ENCODE measurements at places on chromosomes 6 and 20. TPM values are rescaled to one million over a fixed set of nuclear protein-coding genes. Genes with fewer than 3 reads are reported as not detected.

- no peak overlapping the region for H3K4me3 ChIP-seq
- H3K27me3 ChIP-seq: no peaks in the 10 kb centered on the region
- peaks cover 36% of the 10 kb centered on the region for H3K36me3 ChIP-seq
- peaks cover 23% of the 10 kb centered on the region for H3K4me1 ChIP-seq
These were observed 23.0 kb downstream of the RNASET2 start for GRCh38 chr6:166933396-166933795.

DNA sequence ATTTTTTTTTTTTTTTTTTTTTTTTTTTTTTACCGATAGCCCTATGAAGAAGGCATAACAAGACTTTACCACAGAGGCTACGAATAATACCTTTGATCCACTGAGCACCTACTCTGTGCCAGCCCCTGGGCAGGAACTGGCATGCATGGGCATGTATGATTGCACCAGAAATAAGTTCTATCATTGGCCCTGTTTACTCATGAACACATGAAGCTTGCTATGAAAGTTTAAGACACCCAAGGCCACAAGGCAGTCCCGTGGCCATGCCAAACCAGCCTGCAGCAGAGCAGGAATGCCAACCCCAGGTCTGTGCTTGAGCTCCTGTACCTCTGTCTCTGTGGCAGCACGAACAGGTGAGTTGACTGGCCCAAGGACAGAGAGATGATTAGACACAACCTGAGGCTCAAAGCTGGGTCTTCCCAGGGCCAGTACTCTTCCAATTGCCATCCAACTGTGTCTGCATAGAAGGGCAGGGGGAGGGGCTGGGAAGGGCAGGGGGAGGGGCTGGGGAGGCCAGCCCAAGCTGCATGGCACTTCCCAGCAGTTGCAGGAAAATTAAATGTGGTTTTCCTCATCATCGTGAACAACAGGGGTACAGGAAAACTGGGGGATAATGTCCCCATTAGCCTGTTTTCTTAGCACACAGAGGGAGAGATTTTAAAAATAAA lies 63.5 kb downstream of the LRFN2 start:
- no peaks in the 10 kb centered on the region for H3K4me1 ChIP-seq
- no peak overlapping the region for H3K4me3 ChIP-seq
- peaks cover 4% of the 10 kb centered on the region for H3K27me3 ChIP-seq
- DNase-seq: no peak

DNA sequence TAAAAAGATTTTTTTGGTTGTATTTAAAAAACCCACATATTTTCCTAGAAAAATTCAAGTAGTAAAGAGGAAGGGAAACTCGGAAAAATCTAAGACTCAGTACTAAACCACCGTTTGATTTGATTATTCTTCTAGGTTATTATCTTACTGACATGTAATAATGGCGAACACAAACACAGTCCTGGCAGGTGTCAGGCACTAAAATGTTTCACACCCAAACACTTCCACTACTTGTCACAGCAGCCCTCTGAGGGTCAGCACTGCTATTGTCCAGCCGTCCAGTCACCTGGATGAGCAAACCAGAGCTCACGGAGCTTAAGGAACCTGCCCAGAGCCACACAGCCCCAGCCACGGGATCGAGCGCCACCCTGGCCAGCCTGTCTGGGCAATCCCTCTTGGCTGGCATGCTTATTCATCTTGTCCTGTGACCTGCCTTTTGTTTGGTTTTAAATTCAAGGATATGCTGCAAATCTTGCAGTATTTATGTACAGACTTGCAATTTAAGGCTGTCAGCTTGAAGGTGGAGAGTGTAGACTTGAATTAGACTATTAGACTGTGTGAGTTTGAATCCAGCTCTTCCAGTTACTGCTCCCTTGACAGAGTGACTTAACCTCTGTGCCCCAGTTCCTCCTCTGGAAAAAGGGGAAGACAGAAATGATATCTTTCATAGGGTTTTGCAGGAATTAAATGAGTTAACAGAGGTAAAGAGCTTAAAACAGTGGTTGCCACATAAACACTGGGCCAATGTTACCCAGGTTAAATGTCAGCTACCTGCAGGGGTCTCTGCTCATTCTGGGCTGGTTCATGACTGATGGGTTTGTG lies 82.2 kb downstream of the CDYL start:
- no peak for DNase-seq
- no peaks in the 10 kb centered on the region for H3K27me3 ChIP-seq
- H3K27ac ChIP-seq: no peak overlapping the region
- peaks cover 21% of the 10 kb centered on the region for H3K36me3 ChIP-seq
- no peak overlapping the region for H3K4me3 ChIP-seq

- no peak overlapping the region for H3K27ac ChIP-seq
These were observed 22.7 kb downstream of the MTCL3 start for GRCh38 chr6:127496471-127496870.

- H3K36me3 ChIP-seq: no peaks in the 10 kb centered on the region
- peaks cover 30% of the 10 kb centered on the region for H3K4me1 ChIP-seq
- DNase-seq: peak; percentile 28
- no peak overlapping the region for H3K4me3 ChIP-seq
- H3K27ac ChIP-seq: no peak overlapping the region
These were observed 69.4 kb upstream of the NAA20 start for GRCh38 chr20:19947611-19948264.

GRCh38 chr20:34215711-34216381 lies 25.4 kb upstream of the ASIP start:
- no peaks in the 10 kb centered on the region for H3K36me3 ChIP-seq
- peak; percentile 73 for DNase-seq

CDSN gene
- not detected for total RNA-seq

GRCh38 chr20:50478162-50478990 lies 31.8 kb upstream of the PTPN1 start:
- H3K36me3 ChIP-seq: no peaks in the 10 kb centered on the region
- H3K4me1 ChIP-seq: peaks cover 37% of the 10 kb centered on the region
- no peak overlapping the region for H3K4me3 ChIP-seq
- no peaks in the 10 kb centered on the region for H3K27me3 ChIP-seq
- peak; percentile 89 for DNase-seq

DNA sequence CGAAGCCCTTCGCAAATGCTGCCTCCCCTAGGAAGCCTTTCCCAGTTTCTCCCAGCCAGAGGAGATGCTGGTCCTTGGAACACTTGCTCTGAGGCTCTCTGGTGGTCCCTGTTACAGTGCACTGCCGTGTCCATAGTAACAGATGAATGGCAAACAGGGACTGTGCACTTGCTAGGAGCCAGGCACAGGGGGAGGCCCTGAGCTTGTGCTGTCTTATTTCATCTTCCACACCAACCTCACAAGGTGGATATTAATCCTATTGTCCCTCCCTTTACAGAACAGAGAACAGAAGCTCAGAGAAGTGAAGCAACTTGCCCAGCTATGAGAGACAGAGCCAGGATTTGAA lies 19.0 kb downstream of the SRC start:
- H3K4me1 ChIP-seq: peaks cover 3% of the 10 kb centered on the region
- DNase-seq: no peak
- no peak overlapping the region for H3K27ac ChIP-seq
- H3K4me3 ChIP-seq: no peak overlapping the region
- no peaks in the 10 kb centered on the region for H3K27me3 ChIP-seq
- peaks cover 5% of the 10 kb centered on the region for H3K36me3 ChIP-seq

HAO1 gene
- total RNA-seq: not detected

GRCh38 chr20:50363479-50363878 lies 146.7 kb upstream of the PTPN1 start:
- no peak overlapping the region for H3K27ac ChIP-seq
- peaks cover 4% of the 10 kb centered on the region for H3K27me3 ChIP-seq
- H3K4me3 ChIP-seq: no peak overlapping the region
- DNase-seq: no peak
- H3K36me3 ChIP-seq: no peaks in the 10 kb centered on the region
- H3K4me1 ChIP-seq: peaks cover 11% of the 10 kb centered on the region

GRCh38 chr6:40743690-40744446 lies 156.7 kb upstream of the LRFN2 start:
- no peak overlapping the region for H3K4me3 ChIP-seq
- H3K27ac ChIP-seq: no peak overlapping the region
- H3K4me1 ChIP-seq: no peaks in the 10 kb centered on the region
- no peaks in the 10 kb centered on the region for H3K36me3 ChIP-seq
- DNase-seq: no peak

HLA-A gene
- total RNA-seq: 1,413 TPM

OXT gene
- total RNA-seq: not detected

DNA sequence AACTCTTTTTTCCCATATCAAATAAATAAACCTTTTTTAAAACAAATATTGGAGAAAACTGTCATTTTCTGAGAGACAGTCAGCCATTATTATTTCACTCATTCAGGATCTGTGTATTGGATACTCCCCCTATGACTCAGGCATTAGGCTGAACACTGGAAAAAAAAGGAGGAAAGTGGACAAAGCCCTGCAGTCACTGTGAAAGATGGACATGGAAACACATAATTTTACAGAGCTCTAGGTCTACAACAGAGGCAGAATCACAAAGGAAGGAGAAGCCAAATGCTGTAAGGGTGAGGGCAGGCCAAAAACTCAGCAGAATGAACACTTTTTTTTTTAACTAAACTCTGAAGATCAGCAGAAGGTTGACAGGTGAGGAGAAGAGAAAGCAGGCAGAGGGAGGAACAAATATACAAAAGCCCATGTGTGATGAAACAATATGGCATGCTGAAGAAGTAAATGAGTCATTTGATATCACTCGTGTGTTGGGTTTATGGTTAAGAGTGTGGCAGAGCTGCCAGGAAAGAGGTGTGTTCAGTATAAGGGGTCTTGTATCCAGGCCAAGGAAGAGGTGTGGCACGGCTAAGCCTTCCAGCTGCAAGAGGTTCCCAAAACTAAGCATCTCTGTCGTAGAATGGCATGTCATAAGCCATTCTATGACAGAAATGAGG lies 39.1 kb downstream of the EPB41L2 start:
- H3K36me3 ChIP-seq: no peaks in the 10 kb centered on the region
- no peaks in the 10 kb centered on the region for H3K27me3 ChIP-seq
- no peak overlapping the region for H3K27ac ChIP-seq
- H3K4me1 ChIP-seq: no peaks in the 10 kb centered on the region
- DNase-seq: no peak

SGK2 gene
- total RNA-seq: 0.62 TPM

OR2H1 gene
- not detected for total RNA-seq

GRCh38 chr6:3162067-3162497 lies 4.7 kb upstream of the TUBB2A start:
- no peak overlapping the region for H3K27ac ChIP-seq
- no peak for DNase-seq
- peaks cover 30% of the 10 kb centered on the region for H3K4me1 ChIP-seq
- peak overlapping the region; percentile 2 for H3K4me3 ChIP-seq
- peaks cover 5% of the 10 kb centered on the region for H3K27me3 ChIP-seq

GRCh38 chr6:163748036-163748435 lies 333.5 kb downstream of the QKI start:
- H3K36me3 ChIP-seq: no peaks in the 10 kb centered on the region
- no peak overlapping the region for H3K4me3 ChIP-seq
- DNase-seq: no peak

LBP gene
- not detected for total RNA-seq

DNA sequence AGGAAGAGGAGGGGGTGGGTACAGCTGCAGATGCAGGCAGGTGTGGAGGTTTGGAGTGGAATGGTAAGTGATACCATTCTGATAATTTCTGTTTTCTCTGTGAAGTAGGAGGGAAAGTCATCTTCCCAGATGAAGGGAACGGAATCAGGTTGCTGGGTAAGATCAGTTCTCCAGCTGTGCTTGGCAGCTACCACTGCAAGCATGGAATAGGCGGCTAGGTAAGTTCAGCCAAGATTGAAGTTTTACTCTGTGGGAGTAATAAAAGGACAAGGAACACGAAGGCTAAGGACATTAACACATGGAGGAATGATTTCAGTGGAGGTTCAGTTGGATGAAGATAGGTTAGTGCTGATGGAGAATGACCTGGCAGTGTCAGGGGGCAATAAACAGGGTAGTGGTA lies 128.3 kb downstream of the CARMIL1 start:
- DNase-seq: no peak
- H3K27me3 ChIP-seq: no peaks in the 10 kb centered on the region
- peaks cover 15% of the 10 kb centered on the region for H3K4me1 ChIP-seq
- H3K4me3 ChIP-seq: no peak overlapping the region
- no peaks in the 10 kb centered on the region for H3K36me3 ChIP-seq
- H3K27ac ChIP-seq: no peak overlapping the region

GRCh38 chr20:36591854-36592641 lies 13.5 kb upstream of the RAB5IF start:
- H3K4me3 ChIP-seq: no peak overlapping the region
- H3K27ac ChIP-seq: peak overlapping the region; percentile 73
- H3K4me1 ChIP-seq: peaks cover 57% of the 10 kb centered on the region
- peak; percentile 75 for DNase-seq

DNA sequence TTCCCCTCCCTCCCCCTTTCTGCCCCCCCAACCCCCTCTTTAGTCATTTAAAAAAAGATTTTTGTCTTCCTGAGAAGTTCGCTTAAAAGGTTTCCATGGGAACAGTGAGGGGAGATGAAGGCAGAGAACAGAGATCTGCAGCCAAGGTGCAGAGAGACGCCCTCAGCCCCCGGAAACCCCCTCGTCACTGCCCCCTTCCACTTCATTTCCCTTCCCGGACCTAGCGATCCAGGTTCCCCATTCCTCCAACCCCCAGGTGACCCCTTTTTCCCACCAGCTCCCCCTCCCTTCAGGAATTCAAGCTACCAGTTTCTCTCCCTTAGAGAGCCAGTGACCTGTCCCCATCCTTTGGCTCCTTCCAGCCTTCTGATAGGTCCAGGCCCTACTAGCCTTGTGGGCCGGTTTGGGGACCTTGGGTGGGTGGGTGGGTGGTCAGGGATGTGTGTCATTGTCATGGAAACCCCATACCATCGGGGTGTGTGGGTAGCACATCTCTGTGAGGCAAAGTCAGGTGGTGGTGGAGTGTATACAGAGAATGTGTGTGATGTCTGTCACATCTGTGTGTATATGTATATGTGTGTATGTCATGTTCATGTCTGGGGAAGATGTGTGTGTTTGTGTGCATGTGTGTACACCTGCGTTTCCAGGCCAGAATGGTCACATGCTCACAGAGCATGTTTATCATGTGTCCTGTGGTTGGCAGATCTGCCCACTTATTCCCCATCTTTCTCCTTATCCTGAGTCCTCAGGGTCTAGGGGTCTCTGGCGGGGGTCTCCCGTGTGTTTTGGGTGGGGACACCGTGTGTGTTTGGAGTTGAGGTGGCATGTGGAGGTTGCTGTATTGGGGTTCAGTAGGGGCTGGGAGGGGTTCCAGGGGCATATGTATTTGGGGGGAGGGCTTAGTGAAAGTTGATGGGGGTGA lies 7.0 kb downstream of the SYNGAP1 start:
- H3K36me3 ChIP-seq: peaks cover 7% of the 10 kb centered on the region
- H3K4me1 ChIP-seq: peaks cover 56% of the 10 kb centered on the region
- H3K4me3 ChIP-seq: peak overlapping the region; percentile 83
- peak overlapping the region; percentile 89 for H3K27ac ChIP-seq

DNA sequence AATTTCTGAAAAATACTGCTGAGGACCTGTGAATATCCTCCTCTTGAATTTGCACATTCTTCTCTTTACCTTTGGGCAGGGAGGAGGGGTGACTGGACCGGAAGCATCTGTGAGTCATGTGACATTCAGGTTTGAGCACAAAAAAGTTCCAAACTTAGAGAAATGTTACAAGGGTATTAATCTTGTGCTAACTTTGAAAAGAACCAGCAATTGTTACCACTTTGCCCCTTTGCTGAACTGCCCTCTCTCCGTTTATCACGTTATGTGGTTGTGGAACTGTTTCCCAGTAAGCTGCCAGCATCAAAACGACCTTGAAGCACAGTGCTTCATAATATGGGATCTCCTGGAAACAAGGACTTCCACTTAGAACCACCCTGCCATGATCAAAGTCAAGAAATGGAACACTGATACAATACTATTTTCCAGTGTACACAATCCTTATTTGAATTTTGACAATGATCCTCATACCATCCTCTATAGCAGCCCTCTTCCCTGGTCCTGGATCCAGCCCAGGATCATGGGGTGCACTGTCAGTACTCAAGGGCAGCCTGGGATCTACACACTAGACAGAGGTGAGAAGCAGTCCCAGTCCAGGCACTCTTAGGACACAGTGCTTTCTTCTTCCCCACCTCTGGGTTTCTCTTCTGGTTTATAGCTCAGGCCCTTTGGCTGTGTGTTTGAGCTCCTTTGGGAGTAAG lies 2.3 kb upstream of the TUBB1 start:
- peak overlapping the region; percentile 34 for H3K27ac ChIP-seq
- H3K4me3 ChIP-seq: no peak overlapping the region
- no peaks in the 10 kb centered on the region for H3K36me3 ChIP-seq
- peaks cover 38% of the 10 kb centered on the region for H3K4me1 ChIP-seq

Data from activated CD4-positive, alpha-beta memory T cell treated with anti-CD3 and anti-CD28 coated beads for 36 hours (primary cell).